ENCODE measurements at places on chromosomes 4 and X.

DNA sequence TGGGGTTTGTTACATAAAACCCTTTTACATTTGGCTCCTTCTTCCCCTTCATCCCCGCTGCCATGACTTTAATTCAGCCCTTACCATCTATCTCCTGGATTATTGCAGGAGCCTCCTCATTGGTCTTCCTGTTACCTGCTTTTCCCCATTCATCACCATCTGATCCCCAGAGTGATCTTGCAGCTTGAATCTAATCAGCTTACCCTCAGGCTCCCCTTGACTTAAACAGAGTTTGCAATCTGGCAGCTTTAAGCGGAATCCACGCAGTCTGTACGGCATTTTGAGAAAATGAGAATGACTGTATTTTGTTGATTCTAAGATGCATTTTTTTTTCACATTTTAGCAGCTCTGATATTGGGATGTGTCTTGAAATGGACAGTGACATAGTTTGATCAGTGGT, 14.9 kb upstream of the PPEF1 start:
- no peak for DNase-seq

DNA sequence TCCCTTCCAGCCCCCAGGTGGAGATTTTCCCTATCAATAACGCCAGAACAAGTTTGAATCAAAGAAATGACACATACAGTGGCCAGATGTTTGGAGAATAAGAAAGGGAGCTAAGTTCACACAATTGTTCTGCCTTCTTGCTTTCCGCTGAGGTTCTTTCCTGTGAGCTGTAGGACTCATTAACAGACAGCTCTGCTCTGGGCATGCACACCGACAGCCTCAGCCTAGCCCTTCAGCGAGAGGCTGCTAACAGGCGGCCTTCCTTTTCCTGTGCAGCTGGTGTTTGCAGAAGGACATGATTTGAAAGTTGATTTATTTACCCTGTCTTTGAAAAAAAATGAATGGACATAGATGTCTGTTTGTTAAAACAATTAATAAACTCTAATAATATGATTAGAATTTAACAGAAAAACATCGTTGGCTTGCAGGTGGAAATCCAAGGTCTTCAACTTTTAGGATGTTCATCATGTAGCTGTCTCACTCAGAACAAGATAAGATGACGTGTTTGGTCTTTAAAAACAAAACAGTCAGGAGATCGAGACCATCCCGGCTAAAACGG, 183.3 kb downstream of the KDR start:
- DNase-seq: peak; percentile 10

GRCh38 chr4:38084877-38085711, 124.9 kb downstream of the PTTG2 start:
- no peak for DNase-seq

DNA sequence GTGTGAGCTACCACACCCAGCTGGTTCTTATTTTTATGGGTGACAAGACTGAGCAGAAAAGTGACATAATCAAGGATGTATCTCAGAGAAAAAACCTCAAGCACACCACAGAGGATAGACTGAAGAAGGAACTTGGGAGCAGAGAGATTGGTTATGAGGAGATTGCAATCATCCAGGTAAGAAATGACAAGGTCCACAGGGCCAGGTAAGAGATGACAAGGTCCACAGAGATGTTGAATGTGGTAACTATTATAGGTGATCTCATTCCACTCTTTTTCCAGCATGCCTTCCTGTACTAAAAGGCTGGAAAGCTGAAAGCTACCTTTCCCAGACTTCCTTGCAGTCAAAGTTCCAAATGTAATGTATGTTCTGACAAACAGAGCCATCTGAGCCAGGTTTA, 15.9 kb upstream of the RBM47 start:
- no peak for DNase-seq

- DNase-seq: no peak
These were observed 325.4 kb upstream of the MAGEB2 start for GRCh38 chrX:29890004-29890403.

DNA sequence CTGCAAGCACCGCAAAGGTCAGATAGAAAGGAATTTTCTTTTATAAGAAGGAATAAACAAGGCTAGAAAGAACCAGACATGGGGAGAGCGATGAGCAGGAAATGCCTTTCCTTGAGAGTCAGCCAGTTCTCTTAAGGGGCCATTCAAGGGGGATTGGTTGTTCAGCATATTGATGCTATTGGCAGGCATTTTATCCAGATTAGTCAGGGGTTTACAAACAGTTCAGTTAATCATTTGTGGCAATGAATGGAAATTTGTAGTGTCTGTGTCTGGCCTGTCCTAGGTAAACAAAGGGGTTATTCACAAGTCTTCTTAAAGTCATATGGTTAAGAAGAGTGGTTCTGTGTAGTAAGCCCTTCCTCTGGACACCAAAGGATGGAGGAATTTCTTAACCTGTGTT, 184.7 kb upstream of the FRMPD4 start:
- no peak for DNase-seq

DNA sequence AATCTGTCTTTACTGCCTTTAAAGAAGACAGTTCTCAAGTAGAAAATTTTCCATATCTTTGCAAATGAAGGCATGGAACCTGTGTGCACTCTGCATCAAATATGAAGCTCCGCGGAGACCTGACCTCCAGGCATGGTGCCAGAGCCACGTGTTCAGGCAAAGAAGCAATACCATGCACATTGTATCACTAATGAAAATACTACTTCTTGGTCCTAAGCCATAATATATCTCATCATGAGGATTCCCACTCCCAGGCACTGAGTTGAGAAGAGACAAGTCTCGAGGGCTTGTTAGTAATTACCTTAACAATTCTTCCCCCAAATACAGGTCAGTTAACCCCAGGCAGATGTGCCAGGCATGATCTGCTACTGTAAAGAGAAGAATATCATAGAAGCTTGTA, 56.7 kb downstream of the PCDH19 start:
- DNase-seq: no peak

DNA sequence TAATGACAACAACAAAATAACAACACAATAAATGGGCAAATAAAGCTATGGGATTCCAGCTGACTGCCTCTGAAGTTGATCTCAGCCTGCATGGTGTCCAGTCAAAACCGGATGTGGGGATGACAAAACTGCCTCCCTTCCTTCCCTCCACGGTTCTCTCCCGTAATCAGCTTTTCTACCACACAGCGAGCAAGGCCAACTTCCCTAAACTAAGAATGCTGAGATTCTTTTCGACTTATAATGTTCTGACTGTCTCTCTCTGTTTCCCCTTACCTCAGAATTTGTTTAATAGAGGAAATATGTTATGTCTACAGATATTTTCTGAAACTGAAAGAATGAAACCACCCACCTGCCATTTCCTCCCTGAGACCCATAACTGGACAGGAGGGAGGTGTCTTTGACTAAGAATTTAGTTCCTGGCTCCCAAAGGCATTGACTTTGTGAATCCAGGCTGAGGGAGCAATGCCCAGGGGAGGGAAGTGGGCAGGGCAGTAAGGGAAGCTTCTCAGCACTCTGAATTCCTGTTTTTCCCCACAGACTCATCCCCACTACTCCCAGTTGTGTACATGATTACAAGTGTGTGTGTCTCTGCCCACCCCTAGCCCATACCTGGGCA, 1.0 kb upstream of the TLR1 start:
- DNase-seq: peak; percentile 21

GRCh38 chr4:136526517-136526916, 1005.8 kb downstream of the PCDH18 start:
- DNase-seq: no peak

DNA sequence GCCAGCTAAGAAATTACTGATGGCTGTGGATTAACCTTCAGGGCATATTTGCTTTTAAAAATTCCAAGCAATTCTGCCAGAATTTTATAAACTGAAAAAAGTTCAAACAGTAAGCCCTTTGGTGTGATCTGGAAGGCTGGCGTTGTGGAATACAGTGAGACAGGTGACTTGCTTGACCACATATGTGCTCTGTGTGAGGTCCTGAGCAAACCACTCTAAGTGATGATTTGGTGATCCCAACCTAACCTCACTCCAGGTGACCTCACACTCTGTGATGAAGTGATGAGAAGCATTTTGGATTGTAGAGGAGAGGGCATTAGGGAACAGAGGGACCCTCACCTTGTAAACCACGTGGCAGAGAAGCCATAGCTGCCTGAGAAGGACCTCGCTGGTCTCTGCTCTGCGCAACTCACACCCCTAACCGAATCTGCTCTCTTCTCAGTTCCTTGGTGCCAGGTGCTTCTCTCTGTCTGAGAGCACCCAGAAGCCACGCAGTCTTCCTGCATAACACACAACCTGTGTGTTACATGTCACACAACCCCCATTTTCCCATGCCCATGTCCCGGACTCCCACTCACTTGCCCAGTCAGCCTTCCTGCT, 106.3 kb downstream of the ENPP6 start:
- DNase-seq: no peak

DNA sequence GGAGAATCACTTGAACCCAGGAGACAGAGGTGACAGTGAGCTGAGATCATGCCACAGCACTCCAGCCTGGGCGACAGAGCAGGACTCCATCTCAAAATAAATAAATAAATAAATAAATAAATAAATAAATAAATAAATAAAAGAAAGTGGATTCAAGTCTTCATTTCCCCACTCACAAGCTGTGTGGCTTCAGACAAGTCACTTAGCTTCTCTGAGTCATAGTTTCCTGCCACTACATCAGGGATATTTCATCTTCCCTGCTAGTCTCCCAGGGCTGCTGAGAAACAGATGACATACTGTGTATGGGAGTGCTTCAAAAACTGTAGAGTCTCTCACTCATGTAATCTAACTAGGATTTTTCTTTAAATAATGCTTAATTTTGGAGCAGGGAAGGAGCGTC, 37.2 kb downstream of the TBC1D9 start:
- DNase-seq: no peak

- DNase-seq: no peak
These were observed 71.4 kb downstream of the INTS6L start for GRCh38 chrX:135591871-135592270.

DNA sequence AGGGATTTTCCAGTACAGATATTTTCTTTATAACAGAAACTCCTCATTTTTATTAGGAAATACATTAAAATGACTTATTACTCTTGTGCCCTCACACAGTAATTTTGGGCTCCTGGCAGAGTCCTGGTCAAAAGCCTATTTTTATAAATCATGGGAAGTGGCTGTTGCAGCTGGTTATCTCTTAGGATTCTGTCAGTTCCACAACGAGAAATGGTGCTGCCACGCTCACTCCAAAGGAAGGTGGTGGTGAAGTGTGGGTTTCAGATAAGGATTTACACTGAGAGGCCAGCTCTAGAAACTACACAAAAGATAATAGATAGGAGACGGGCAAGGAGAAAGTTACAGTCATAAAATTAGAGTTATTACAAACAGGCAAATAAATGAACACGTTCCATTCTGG, 159.2 kb upstream of the FAM241A start:
- DNase-seq: no peak

DNA sequence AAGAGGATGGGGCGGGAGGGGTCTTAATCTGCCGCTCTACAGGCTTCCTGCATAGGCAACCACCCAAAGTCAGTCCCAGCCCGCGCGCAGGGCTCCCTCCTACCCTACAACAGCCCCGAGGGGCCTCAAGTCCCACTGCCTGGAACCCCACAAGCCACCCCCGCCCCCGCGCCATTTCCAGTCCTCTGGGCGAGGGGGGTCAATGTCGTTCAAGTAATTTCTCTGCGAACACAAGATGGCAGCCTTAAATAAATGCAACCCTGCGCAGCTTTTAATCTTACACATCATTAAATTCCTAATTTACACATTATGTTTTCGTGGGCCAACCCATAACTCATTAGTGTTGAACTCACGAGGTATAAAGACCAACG, 92.9 kb downstream of the BCOR start:
- DNase-seq: no peak

DNA sequence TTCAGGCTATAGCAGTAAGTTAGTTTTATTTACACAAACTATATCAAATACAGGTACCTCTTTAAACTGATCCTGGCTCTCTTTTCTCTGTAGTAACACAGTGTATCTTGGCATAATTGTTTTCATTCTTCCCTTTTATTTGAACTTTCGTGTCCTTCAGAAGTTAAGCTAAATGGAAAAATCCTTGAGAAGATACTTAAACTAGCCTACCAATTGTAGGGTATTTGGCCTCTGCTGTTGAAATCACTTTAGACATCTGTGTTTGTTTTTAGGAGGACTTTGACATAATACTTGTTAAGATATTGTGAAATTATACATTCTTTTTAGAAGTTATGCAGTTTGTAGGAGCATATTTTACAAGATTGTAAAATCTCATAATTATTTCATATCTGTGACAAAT, 90.3 kb upstream of the GK2 start:
- no peak for DNase-seq

DNA sequence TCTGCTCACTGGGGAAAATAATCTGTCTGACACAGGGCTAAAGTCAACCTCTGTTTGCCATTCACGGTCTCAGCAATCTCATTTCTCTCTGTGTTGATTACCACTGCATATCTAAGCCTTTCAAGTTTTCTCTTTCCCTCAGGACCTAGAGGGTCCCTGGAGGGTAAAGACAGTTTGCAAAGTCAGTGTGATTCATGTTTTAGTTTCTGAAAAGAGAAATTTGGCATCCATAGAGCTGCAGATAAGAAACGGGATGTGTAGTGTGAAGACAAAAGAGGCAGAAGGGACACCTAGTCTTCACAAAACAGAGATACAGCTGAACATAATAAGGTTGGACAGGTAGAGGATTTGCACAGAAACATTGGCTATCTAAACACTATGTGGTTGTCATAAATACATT, 34.5 kb upstream of the KDR start:
- no peak for DNase-seq

- peak; percentile 11 for DNase-seq
These were observed 127.5 kb upstream of the RADX start for GRCh38 chrX:106484233-106484632.

- DNase-seq: no peak
These were observed 112.5 kb downstream of the RASGEF1B start for GRCh38 chr4:81359207-81359606.

DNA sequence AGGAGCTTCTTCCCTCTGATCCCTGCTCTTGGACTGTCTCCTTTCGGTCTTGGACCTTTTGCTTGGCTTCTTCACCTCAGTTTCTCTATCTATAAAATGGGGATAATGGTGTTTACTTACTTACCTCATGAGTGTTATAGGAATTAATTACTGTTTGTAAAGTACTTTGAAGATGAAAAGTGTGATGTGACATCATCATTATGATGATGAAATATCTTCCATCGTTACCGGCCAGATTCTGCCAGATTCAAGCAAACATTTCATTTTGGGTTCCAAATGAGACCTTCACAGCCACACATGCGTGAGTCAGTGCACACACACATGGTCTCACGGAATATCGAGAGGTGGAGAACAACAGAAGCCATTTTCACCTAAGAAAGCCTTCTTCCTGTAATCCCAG, 220.1 kb upstream of the RPL34 start:
- no peak for DNase-seq

- DNase-seq: no peak
These were observed 105.7 kb upstream of the GATB start for GRCh38 chr4:151866592-151866918.

GRCh38 chr4:99025506-99025905, 30.0 kb downstream of the METAP1 start:
- no peak for DNase-seq

All from stimulated activated CD4-positive, alpha-beta T cell treated with anti-CD3 and anti-CD28 coated beads, Interleukin-4, amount 100 ng/mL, for 24 hours (primary cell).